ENCODE measurements at places on chromosomes 3 and 15.

DNA sequence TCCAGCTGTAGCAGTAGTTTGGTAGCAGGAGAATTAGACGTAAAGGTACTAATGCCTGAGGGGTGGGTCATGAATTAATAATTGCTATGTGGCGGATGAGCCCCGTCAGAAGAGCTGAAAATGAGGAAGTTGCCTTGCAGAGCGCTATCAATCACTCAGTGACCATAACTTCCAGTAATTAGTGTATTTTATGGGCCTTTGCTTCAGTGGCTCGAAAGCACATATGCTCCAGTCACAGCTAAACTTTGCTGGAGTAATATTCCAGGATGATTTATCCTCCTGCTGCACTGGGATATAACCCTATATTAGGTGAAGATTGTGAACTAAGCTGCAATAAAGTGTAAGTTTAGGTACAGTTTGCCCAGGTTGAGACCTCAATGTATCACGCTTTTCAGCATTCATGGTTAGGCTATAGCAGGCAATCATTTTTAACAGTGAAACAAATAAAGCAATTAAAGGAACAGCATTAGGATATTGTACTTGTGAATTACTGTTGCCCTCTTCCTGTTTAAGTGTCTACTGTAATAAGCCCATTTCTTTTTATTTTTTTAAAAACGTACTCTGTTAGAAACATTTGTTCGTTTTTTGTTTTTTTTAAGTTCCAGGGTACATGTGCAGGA, 104.6 kb upstream of the SKOR1 start:
- DNase-seq: no peak

GRCh38 chr15:41286665-41287333, 45.6 kb downstream of the OIP5 start:
- DNase-seq: no peak

GRCh38 chr15:67967871-67968431, 86.2 kb upstream of the PIAS1 start:
- DNase-seq: no peak

DNA sequence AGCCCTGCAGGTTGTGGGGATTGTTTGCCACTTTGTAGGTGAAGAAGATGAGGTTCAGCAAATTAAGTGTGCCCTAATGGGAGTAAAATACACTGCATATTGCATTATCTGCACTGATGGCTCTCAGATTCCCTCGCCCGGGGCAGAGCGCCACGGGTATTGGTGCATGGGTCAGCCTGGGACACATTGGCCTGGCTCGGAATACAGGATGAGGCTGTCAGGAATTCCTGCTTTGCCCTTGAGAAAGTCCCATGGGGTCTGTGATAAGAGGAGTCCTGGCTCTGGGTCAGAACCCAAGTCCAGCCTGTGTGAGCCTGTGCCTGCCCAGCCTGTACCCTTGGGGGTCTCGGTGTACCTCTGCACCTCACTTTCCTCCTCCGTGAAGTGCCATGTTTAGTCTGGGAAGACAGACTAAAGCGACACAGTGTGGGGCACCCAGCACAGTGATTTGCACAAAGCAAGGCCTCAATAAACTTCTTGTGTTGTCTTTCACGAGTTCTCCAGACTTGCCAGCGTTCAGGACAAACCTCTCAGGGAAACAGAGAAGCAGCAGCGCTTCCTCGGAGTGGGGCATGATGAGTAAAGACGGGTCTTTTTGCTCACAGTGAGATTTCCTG, 107.6 kb downstream of the LRRK1 start:
- DNase-seq: no peak

GRCh38 chr15:81286621-81287121, 37.3 kb downstream of the STARD5 start:
- DNase-seq: no peak

Measured in activated T-helper 1 cell treated with anti-CD3 and anti-CD28 coated beads, Interleukin-2, amount 50 U/mL, for 16 hours (primary cell).